HCT116 (cell line): ENCODE measurements at places on chromosomes 5 and 9. TPM values are rescaled to one million over a fixed set of nuclear protein-coding genes. Genes with fewer than 3 reads are reported as not detected.

- H3K4me3 ChIP-seq, result no peak overlapping the region
- H3K36me3 ChIP-seq, result no peaks in the 10 kb centered on the region
- H3K4me1 ChIP-seq, result no peaks in the 10 kb centered on the region
- no peak for DNase-seq
Measured at GRCh38 chr5:44178414-44178813, 210.8 kb downstream of the FGF10 start.

GRCh38 chr9:93467062-93467416 lies 13.7 kb upstream of the FAM120AOS start:
- no peak for DNase-seq
- H3K27ac ChIP-seq, result no peak overlapping the region
- H3K4me3 ChIP-seq, result no peak overlapping the region
- H3K27me3 ChIP-seq, result no peaks in the 10 kb centered on the region
- peaks cover 20% of the 10 kb centered on the region for H3K4me1 ChIP-seq
- H3K36me3 ChIP-seq, result peaks cover 8% of the 10 kb centered on the region; the same call in 1 of the 2 replicates

- no peak overlapping the region for H3K27ac ChIP-seq
- DNase-seq, result no peak
- H3K4me3 ChIP-seq, result no peak overlapping the region
- no peaks in the 10 kb centered on the region for H3K36me3 ChIP-seq
- H3K4me1 ChIP-seq, result no peaks in the 10 kb centered on the region
Measured at GRCh38 chr5:156584871-156585270, 257.9 kb downstream of the SGCD start.

TTC33 gene
- 14.5 TPM for total RNA-seq
